ENCODE measurements at places on chromosomes 12 and 14.

- DNase-seq = no peak
These were observed 122.3 kb downstream of the PTPRR start for GRCh38 chr12:70798016-70798783.

DNA sequence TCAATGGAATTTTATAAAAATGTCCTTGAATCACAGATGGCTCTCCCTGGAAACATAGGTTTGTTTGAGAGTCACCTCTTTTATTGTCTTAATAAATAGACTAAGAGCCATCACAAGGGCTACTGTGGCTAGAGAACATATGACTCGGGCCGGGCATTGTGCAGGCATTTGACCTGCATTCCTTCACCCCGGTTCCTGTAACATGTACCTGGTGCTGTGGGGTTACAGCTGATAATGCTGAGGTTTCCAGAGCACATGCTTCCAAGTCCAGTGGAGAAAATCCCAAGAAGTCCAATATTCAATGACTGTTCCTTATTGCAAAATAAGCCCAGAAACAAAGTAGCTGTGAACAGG, 1.0 kb upstream of the ACACB start:
- DNase-seq = no peak

DNA sequence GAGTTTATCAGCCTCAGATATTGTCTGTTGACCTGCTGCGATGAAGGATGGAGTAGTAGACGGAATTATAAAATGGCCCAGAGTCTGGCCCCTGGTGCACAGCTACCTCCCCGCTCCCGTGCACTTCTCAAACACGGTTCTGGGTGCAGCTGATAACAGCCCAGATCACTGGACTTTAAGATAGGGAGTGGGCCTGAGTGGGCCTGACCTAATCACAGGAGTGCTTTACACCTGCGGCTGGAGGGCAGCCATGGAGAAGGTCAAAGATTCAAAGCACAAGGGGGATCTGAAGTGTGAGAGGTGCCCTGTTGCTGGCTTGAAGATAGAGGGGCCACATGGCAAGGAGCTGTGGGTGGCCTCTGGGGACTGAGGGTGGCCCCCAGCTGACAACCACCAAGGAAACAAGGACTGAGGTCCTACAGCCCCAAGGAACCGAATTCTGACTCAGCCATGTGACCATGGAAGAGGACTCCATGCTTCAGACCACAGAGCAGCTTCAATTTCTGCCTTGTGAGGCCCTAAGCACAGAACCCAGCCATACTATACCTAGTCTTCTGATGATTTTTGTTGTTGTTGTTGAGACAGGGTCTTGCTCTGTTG, 113.4 kb downstream of the ZNF664 start:
- no peak for DNase-seq

GRCh38 chr14:104322531-104323366, 184.4 kb downstream of the KIF26A start:
- no peak for DNase-seq

GRCh38 chr12:1581973-1582708, 12.2 kb downstream of the FBXL14 start:
- DNase-seq = no peak

GRCh38 chr12:99567072-99567471, 80.5 kb upstream of the GARIN6 start:
- no peak for DNase-seq

GRCh38 chr12:38707648-38708047, 197.7 kb downstream of the CPNE8 start:
- DNase-seq = no peak

DNA sequence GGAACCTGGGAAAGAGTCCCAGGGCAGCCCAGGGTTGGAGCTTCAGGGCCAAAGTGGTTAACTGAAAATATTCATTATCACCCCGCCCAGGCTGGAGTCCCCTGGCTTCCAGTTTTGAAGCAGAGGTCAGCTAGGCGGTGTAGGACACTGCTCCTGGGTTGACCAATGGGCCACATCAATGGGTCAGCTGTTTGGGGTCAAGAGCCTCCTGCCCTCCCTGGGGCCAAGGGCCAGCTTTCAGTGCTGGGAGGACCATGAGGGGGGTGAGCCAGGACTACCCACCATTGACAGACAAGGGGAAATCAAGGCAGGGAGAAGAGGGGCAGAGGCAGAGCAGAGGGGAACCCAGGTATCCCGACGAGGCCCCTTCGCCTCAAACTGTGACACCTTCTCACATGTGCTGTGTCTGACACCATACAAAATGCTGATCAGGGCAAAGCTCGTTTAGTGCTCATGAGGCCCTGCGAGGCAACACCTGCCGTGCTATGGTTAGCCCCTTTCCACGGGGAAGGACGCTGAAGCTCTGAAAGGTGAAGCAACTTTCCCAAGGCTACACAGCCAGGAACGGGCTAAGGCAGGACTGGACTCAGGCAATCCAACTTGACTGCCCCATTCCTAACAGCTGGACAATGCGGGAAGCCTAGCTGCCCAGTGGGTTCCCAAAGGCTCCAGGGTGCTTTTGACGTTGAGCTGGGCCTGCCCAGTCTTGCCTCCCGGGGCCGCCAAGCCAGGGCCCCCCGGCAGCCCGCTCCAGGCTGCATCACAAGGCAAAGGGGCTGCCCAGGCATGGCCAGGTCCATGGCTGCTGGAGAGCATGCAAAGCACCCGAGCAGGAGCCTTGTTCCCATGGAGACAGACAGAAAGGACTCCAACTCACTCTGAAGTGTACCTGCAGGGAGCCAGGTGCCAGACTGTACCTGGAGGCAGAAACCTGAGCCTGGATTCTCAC, 2.0 kb downstream of the SYNE3 start:
- DNase-seq = no peak

- DNase-seq = no peak
These were observed 254.6 kb downstream of the C12orf42 start for GRCh38 chr12:103241184-103241583.

DNA sequence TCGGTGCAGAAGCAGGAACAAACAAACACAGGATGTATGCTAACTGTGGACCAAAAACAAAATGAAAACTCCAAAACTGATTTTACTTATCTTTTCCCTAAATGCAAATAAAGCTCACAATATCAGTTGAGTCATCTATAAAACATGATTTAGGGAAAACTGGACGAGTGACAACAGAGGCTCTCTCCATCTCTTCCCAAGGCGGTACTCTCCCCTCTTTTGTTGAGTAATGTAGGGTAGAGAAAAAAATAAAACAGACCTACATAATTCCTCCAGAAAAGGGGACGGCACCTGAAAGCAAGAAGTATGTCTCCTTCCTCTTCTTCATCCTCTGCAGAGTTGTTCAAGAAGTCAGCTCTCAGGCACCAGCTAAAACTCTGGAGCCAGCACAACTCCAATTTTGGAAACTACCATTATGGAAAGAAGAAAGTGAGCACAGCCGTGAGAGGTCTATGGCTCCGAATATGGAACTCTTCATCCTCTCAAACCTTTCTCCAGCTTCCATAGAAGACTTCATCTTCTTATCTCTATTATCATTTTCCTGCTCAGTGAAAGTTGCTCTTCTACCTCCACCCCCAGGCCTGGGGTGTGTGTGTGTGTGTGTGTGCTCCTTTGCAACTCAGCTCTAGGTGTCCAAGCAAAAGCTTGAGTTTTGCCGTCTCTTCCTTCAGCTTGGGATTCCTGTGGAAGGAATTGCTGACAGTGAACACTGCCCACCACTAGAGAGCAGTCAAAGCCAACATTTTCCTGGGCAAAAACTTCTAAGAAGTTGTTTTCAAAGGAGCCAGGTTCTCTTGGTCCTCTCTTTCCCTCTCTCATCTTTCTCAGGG, 155.4 kb downstream of the DIO2 start:
- no peak for DNase-seq

DNA sequence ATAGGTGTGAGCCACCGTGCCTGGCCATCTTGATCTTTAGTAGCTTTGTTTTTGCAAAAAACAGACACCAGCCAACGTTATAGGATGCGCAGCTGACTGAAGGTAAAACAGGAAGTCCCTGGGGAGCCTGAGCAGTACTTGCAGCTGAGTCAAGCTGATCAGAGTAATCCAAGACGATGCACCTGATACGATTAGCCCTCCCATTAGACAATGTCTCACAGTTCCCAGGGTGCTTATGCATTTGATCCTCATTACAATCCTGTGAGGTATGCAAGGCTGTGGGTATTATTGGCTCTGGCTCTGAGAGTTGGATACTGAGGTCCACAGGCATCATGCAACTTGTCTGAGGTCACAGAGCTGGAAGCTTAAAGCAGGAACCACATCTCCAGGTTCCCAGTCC, 8.1 kb downstream of the KRT18 start:
- no peak for DNase-seq

DNA sequence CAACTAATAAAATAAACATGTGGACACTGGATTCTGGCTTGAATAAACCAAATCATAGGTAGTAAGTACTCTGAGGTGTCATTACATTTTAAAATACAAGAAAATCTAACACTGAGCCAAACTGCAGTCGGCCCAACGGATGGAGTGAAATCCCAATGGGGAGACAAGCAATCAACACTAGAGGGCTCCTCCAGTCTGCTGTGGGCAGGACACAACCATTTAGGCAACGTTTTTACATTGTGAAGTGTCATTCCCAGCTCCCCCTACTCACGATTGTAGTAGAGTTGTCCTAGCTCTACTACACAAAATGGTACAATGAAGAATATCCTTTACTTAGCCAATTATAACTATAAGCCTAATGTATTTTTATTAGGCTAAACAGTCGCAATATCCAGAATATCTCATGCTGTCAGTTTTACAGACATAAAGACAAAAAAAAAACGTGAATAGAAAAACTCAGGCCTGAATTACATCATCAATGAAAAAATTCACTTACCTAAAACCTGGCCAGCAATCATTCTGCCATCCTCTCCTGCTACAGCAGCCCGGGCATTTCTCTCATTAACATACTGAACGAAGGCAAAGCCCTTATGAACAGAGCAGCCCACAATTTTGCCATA, 35.7 kb downstream of the HNRNPC start:
- DNase-seq = no peak

DNA sequence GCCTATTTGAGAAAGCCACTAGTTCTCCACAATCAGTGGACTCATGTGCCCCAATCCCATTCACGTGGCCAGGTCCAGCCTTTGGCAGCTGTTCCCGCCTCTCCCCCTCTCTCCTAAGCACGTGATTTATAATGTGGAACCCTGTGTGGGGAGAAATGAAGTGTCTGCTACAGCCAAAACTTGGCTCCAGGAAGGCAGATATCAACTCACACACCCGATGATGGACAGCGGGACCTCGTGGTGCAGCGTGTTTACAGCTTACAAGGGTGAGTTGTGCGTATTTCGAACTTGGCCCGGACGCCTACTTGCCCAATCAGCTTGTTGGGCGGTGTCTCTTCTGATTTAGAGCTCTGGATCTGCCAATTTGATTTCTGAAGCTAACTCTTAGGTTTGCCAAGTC, 38.1 kb upstream of the FAM181A start:
- no peak for DNase-seq

- no peak for DNase-seq
These were observed 37.5 kb upstream of the FBLN5 start for GRCh38 chr14:91985008-91985407.

- no peak for DNase-seq
These were observed 11.6 kb downstream of the RMST start for GRCh38 chr12:97474161-97474560.

All from H54 (cell line).